ENCODE measurements at places on chromosomes 3 and 15.

DNA sequence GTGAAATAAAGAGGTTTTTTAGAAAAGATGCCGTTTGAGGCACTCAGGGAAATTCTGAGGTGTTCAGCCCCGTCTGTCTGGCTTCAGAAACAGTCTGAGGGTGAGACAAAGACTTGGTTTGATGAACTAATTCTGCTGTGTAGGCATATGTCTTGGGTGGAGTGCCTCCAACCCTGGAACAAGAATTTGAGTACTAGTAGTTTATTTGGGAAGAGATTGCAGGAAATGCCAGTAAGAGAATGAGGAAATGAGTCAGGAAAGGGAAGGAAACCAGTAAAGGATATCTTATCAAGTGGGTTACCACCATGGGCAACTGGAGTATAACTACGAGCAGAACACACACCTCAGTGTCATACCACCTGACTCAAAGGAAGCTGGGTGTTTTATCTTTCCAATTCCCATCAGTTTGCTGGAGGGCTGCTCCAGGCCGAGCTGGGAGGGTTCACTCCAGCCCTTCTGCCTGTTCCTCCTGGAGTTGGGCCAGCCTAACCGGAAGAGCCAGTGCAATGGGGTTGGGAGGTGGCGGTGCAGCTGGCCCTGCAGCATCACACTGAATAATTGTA, 75.3 kb downstream of the TGFBR2 start:
- no peak for DNase-seq

GRCh38 chr3:170360916-170361315, 3.4 kb downstream of the SKIL start:
- DNase-seq, result no peak

GRCh38 chr15:94535298-94536048, 304.1 kb downstream of the MCTP2 start:
- no peak for DNase-seq

GRCh38 chr3:71751602-71752001, 2.1 kb upstream of the GPR27 start:
- no peak for DNase-seq

DNA sequence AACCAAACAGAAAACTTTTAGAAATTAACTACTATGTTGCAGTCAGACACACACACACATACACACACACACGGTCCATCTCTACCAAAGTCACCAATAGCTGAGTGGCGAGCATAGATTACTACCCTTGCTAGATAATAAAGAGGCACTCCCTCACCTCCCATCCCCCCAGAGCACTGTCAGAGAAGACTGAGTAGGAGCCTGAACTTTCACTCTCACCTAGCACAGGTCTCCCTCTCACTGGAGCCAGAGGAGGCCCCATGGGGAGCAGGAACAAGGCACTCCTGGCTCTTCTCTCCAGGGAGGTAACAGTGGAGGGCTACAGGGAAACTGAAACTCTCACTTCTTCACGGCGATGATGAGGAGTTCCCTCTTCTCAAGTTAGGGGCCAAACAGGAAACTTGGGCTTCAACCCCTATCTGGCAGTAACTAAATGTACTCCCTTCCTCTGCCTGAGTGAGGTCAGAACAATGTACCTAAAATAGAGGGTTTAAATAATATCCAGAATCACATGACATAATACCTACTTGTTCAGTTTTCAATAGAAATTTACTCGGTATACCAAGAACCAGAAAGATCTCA, 975.3 kb upstream of the GBE1 start:
- DNase-seq, result no peak

- no peak for DNase-seq
Observed at GRCh38 chr3:169818316-169818715, 5.6 kb upstream of the LRRC34 start.

DNA sequence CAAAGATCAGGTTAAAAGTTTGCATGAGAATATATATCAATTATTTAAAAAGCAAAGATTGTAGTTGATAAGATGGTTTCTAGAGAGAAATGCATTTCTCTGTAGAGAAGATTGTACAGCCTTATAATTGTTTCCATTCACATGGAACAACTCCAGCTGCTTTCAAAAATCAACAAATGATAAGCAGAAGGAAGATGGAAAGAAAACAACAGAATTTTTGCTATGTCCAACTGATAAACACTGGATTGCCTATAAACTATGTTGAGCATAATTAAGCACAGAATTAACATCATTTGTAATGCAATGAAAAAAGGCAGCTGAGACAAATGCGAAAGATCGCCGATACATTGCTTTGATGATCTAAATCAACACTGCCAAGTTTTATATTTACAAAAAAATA, 89.0 kb downstream of the C3orf85 start:
- DNase-seq, result no peak

GRCh38 chr3:99929745-99930139, 112.1 kb downstream of the CMSS1 start:
- DNase-seq, result no peak

All from C1 segment of cervical spinal cord (tissue), 14 donors.